ENCODE measurements at places on chromosomes 16 and 17.
A peak's percentile ranks its signal among the peaks of the same experiment; 100 is the strongest.

GRCh38 chr16:28915181-28915580, 9.9 kb downstream of the RABEP2 start:
- no peak for DNase-seq

DNA sequence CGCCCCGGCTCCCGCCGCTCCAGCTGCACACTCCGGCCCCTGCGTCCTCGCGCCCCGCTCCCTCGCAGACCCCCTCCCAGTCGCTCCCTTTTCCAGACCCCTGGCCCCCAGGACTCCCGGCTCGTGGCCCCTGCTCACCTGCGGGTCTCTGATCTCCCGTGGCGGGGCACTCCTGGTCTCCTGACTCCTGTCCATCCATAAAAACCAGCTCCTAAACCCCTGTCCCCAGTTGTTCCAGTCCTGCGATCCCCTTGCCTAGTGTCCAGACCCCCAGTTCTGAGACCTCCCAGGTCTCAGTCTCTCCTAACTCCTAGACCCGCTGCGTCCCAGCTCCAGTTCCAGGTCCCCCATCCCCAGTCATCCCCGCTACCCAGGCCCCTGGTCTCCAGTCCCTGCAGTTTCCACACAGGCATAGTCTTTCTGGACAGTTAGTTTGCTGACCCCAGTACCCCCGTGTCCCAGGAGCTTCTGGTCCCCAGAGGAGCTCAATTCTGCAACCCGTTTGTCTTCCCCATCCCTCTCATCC, 379 bp downstream of the SNX29 start:
- no peak for DNase-seq

GRCh38 chr16:15658149-15658548, 8.1 kb downstream of the NDE1 start:
- DNase-seq = no peak

GRCh38 chr16:2500918-2501750, 12.6 kb upstream of the ATP6V0C start:
- DNase-seq = peak; percentile 65

GRCh38 chr16:57986196-57986595, 14.3 kb downstream of the ZNF319 start:
- no peak for DNase-seq

- DNase-seq = no peak
These were observed 21.7 kb upstream of the GOSR2 start for GRCh38 chr17:46901291-46901690.

DNA sequence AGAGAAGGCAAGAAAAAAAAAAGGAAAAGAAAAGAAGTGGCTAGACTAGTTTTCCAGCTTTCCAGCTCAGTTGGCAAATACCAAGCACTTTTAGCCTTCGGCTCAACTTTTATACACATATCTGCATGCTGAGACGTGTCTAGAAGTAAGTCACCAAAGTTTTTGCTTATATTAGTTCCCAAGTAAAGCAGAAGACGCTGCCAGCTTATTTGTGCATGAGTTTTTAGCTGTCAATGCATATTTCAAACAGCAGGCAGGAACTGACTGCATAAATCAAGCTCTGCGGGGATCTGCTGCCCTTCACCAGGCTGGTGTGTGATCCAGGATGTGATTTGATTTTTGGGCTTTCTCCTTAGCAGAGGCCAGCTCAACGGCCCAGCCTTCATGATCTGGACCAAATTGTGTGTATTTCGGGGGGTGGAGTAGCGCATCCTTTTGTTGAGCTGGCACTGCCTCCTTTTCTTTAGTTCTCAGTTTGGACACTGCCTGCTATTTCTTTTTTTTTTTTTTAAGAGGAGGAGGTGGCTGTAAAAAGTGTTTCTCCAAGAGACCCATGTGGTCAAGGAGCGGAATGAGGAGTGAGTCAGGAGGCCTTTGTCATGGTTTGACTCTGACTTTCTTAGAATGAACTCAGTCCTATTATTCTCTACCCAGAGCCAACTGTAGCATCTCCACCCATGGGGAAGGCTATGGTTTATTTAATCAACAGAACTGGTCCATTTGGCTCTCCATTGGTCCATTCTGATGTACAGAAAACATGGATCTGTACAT, 162.6 kb upstream of the XYLT1 start:
- no peak for DNase-seq

- no peak for DNase-seq
These were observed 5.1 kb downstream of the PRSS22 start for GRCh38 chr16:2852731-2853507.

- DNase-seq = no peak
These were observed 87.9 kb downstream of the C16orf78 start for GRCh38 chr16:49461517-49461951.

DNA sequence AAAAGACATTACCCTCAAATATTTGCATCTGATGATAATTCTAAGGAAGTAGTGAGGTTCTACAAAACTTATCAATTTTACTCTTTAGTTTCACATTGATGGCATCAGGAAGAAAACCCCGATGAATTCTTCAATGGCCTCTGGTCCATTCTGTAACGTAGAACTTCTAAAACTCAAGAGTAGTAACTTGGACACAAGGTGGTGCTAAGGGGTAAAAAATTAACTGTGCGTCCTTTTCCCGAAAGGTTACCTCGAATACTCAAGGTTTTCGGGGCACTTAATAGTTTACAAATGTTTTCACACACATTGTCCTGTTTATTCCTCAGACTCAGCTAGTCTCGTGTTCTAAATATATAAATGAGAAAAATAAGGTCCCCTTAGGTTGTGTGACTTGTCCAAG, 517.3 kb upstream of the ZFHX3 start:
- no peak for DNase-seq

DNA sequence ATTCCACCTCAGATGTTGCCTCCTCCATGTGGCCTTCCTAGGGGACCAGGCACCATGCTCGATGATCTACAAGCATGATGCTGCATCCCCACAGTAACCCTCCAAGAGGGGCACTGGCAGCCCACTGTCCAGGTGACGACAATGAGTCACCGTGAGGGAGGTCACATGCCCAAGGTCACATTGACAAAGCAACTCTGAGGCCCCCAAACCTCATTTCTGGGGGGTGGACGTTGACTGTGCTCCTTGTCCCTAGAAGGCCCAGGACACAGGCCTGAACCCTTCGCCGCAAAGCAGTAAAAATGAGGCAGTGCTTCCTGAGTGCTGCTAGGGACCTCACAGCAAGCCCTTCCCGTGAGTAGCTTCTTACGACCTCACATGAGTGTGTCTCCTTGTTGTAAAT, 136.5 kb downstream of the C16orf78 start:
- no peak for DNase-seq

- no peak for DNase-seq
These were observed 69.7 kb upstream of the CHMP6 start for GRCh38 chr17:80921741-80922579.

DNA sequence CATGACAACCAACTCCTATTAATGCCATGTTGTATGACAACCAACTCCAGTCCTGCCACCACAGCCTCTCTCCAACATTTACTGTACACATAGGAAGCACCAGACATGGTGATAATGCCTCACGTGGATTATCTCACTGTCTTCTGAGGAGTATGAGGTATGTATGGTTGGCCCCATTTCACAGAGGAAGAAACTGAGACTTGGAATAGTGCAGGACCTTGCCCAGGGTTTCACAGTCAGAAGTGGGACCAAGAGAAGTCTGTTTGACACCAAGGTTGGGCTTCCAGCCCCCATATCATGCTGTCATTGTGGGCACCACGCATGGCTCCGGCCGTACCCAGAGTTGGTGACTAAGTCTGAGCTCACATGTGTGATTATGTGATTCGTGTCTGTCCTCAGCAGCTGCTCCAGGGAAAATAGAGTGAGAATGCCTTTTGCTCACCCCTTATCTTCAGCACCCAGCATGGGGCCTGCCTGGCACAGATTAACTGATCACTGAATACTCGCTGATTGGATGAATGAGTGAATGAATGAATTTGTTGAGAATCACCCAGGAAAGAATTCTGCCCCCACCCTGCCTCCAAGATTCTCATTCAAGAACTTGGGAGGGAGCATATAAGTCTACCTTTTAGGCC, 204.1 kb upstream of the NLRP1 start:
- no peak for DNase-seq

DNA sequence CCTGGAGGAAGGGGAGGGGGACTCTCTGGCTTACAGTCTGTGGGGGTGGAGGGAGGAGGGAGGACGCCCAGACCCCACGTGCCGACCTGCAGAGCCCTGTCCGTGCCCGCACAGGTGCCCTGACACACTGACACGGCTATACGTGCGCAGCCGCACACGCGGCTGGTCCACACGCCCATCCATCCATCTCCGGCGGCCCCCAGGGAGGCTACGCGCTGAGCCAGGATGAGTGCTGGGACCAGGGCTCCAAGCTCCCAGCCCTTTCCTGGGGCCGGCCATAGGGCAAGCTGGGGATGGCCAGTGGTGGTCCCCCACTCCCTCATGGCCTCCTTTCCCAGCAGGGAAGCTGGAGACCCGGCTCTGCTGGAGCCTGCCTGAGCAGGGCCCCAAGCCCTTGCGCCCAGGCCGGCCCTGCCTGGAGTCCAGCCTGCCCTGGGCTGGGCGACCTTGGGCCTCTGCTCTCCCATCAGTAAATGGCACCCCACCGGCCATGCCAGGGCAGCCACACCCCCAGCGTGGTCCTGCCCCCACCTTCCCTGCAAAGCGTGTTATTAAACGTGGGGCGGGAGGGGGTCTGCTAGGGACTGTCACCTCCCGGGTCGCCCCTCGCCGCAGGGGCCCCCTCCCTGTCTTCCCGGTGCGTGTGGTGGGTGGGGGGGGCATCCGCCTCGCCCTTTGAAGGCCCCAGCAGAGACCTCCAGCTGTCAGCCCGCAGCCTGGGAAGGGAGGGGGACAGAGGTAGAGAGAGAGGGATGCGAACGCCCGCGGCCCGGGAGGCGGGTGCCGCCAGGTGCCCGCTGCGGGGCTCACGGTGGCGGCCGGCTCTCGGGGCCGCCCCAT, 863 bp downstream of the CASKIN1 start:
- DNase-seq = no peak

GRCh38 chr17:49035470-49036269, 38.5 kb downstream of the IGF2BP1 start:
- DNase-seq = no peak

- DNase-seq = no peak
These were observed 161.1 kb upstream of the CACNG5 start for GRCh38 chr17:66673668-66674276.

GRCh38 chr17:31570951-31571892, 179.7 kb downstream of the RAB11FIP4 start:
- DNase-seq = no peak

GRCh38 chr16:23072084-23072599, 77.1 kb downstream of the USP31 start:
- DNase-seq = no peak

DNA sequence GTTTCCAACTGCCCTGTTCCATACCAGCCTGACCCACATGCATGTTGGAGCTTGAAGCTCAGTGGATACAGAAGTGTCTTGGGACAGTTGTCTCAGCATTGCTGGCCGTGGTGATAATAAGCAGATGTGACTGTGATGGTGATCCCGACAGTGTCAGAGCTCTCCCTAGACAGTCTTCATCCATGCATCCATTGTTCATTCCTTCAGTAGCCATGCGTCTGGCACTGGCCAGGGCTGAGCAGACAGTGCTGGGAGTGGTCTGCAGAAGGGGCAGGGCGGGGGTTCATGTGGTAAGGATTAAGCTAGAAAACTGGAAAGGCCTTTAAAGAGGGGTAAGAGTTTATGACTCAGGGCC, 68.1 kb downstream of the GNAO1 start:
- DNase-seq = no peak

DNA sequence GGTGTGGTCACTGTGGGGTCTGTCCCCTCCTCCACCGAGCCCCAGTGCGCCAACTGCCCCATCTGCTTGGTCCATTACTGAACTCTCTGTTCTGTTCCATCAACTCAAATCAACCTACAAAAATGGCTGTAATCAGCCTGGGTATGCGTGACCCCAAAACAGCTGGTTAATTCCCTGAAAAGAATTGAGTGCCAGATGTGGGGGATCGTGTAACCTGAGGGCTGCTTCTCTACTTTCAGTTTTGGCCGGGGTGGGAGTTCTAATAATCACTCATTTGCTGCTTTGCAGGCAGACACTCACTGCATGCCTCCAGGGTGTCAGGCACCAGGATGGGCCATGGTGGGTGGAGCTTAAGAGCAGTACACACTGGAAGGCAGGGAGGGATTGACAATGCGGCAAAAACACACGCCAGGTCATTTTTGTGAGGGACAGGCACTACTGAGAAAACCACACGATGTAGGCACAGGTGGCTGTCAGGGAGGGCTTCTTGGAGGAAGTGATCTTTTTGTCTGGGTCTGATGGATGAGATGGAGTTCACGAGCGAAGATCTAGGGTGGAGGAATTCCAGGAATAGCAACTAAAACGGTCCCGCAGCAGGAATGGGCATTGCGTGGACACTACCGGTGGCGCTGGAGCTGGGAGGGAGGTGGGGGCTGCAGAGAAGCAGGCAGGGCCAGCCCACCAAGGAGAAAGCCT, 30.4 kb upstream of the SSTR5 start:
- no peak for DNase-seq

DNA sequence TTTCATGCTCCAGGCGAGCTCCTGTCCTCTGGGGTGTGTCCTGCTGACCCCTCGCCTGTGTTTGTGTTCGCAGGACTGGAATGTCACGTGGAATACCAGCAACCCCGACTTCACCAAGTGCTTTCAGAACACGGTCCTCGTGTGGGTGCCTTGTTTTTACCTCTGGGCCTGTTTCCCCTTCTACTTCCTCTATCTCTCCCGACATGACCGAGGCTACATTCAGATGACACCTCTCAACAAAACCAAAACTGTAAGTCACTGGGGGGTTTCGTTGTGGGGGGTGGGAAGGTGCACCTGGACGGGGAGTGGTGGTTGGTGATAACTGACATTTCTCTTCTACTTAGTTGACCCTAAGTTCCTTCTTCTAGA, 58.3 kb downstream of the ABCC1 start:
- DNase-seq = no peak

DNA sequence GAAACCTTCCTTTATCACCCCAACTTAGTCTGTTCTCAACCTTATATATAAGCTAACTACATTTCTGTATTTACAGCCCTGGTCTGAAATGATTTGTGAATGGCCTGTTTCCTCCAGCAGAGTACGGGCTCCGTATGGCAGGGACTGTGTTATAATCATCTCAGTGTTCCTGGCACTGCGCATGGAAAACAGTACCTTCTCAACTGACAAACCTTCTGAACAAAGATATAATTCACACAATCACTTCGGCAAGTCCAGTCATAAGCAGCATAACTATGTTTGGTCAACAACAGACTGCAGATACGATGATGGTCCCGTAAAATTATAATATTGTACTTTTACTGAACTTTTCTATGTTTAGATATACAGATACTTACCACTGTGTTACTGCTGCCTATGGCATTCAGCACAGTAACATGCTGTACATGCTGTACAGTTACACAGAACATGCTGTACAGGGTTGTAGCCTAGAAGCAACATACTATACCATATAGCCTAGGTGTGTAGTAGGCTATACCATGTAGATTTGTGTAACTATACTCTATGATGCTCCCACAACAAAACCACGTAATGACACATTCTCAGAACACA, 30.0 kb downstream of the ANKFY1 start:
- DNase-seq = no peak

GRCh38 chr16:75227361-75228142, 8.8 kb downstream of the CTRB1 start:
- DNase-seq = no peak

Measured in stimulated activated CD8-positive, alpha-beta memory T cell treated with anti-CD3 and anti-CD28 coated beads, Interleukin-7, amount 100 ng/mL, for 1 hour (primary cell).